ENCODE measurements at places on chromosomes 16 and 17. TPM values are rescaled to one million over a fixed set of nuclear protein-coding genes. Genes with fewer than 3 reads are reported as not detected.
A peak's percentile ranks its signal among the peaks of the same experiment; 100 is the strongest.

DNA sequence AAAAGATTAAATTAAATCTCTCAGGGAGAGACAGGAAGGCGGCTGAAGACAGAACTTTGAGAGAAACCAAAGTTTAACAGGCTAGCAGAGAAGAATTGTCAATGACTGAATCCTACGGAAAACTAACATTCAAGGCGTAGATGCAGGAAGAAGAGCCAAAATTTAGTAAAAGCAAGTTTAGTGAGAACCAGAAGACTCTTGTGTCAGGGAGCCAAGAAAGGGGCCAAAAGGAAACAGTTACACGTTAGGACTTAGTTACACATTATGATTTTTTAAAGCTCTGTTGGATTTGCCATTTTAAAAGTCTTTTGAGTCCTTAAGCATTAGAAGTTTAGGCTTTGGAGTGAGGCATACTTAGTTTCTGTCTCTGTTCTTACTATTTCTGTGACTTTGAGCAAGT, 164.6 kb downstream of the CHD9 start:
- DNase-seq = no peak
- H3K4me3 ChIP-seq = no peak overlapping the region
- peaks cover 5% of the 10 kb centered on the region for H3K4me1 ChIP-seq
- H3K27ac ChIP-seq = no peak overlapping the region
- H3K36me3 ChIP-seq = peaks cover 38% of the 10 kb centered on the region

DNA sequence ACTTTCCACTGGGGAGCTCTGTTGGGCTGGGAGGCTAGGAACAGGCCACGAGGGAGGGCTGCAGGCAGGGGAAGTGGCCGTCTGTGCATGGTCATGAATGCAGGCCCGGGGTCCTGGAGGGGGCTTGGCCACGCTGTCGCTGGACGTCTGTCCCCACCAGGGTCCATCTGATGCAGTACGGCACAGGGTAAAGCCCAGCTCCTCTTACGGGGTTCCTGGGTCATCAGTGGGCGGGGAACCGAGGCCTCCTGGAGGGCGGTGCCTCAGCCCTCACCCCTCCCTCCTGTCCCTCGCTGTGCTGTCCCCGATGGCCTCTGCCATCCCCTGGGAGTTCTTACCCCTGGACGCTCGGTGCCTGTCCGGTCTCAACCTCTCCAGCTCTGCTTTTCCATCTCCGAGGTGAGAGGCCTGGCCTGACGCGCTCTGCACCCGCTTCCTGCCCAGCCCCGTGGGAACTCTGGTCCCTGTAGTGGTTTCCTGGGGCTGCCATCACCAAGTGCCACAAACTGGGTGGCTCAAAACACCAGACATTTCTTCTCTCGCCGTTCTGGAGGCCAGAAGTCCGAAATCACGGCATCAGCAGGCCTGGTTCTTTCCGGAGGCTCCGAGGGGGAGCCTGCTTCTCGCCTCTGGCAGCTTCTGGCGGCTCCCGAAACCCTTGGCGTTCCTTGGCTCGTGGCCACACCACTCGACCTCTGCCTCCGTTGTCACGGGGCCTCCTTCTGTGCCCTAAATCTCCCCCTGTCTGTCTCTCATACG, 182.8 kb downstream of the SEC14L1 start:
- DNase-seq = peak; percentile 61
- H3K27ac ChIP-seq = peak overlapping the region; percentile 95
- no peaks in the 10 kb centered on the region for H3K27me3 ChIP-seq
- peaks cover 54% of the 10 kb centered on the region for H3K4me1 ChIP-seq

DNA sequence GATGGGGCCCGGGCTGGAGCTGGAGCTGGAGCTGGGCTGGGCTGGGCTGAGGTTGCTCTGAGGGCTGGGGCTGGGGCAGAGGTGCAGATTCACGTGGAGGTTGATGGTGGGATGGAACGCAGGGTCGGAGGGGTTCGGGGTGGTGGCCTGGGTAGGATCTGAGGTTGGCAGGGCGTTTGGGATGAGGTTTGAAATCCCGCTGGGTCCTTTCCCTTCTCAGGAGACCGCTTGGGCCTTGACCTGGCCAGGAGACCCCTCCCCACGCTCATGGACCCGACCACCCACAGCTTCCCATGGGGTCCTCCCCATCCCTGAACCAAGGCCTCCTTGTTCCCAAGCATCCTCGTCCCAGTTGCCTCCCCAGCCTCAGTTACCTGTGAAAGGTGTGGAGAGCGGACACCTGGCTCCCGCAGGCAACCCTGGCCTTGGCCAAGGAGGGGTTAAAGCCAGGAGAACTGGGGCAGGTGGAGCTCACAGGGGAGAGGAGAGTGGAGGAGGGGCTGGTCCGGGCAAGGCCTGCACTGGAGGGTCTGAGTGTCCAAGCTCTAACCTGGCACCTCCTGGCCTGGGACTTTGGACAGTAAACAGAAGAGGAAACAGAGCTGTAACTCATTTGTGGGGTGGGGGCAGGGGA, at the start of gene ASGR2:
ASGR2 (minus strand) TSS at position 582 of the 634 bp plus-strand sequence. CDS start 582 bp downstream, outside the sequence.
- no peak within 1 kb of the TSS for H3K4me3 ChIP-seq
- H3K27ac ChIP-seq = no peak within 1 kb of the TSS
- H3K27me3 ChIP-seq = peaks cover 4% of the 10 kb centered on the region
- DNase-seq = no peak

The RHBDL3 gene
- not detected for total RNA-seq

The USP32 gene
- 62.9 TPM for total RNA-seq
